ENCODE measurements at places on chromosomes 12 and 14. TPM values are rescaled to one million over a fixed set of nuclear protein-coding genes. Genes with fewer than 3 reads are reported as not detected.
A peak's percentile ranks its signal among the peaks of the same experiment; 100 is the strongest.

DNA sequence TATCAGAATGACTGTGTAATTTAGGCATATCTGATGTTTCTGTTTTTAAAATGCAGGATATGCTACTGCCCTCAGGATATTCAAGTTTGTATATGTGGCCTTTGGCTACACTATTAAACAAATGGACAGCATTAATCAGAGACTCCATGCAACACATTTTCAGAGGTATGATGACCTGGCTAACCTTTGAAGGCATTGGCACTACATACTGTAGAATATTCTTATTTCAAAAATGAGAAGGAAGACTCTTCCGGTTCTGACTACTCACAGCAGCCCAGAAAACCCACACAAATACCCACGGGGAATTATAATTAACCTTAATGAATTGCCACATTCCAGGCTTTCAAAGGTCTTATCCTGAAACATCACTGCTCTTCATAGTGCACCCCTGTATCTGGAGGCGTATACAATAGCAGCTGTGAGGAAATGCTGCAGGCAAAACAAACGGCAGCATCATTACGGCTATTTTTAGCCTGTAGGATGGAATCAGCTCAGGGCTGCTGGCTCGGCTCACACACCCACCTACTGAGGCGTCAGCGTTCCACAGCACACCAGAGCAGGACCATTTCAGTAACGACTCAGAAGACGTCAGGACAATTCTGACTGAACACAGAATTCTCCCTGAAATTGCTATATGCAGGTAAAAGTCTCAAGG lies 648.5 kb downstream of the RPS29 start:
- DNase-seq = no peak
- H3K27me3 ChIP-seq = no peaks in the 10 kb centered on the region
- H3K27ac ChIP-seq = no peak overlapping the region
- no peaks in the 10 kb centered on the region for H3K36me3 ChIP-seq
- H3K4me1 ChIP-seq = no peaks in the 10 kb centered on the region
- no peak overlapping the region for H3K4me3 ChIP-seq

GRCh38 chr12:115223991-115224390 lies 540.0 kb upstream of the TBX3 start:
- H3K36me3 ChIP-seq = no peaks in the 10 kb centered on the region
- no peak overlapping the region for H3K27ac ChIP-seq
- DNase-seq = no peak
- no peaks in the 10 kb centered on the region for H3K4me1 ChIP-seq
- H3K4me3 ChIP-seq = no peak overlapping the region
- H3K27me3 ChIP-seq = no peaks in the 10 kb centered on the region

GRCh38 chr14:67729072-67729885 lies 27.6 kb downstream of the RDH12 start:
- no peaks in the 10 kb centered on the region for H3K36me3 ChIP-seq
- H3K27me3 ChIP-seq = peaks cover 5% of the 10 kb centered on the region
- no peak overlapping the region for H3K4me3 ChIP-seq
- no peak overlapping the region for H3K27ac ChIP-seq
- no peaks in the 10 kb centered on the region for H3K4me1 ChIP-seq

DNA sequence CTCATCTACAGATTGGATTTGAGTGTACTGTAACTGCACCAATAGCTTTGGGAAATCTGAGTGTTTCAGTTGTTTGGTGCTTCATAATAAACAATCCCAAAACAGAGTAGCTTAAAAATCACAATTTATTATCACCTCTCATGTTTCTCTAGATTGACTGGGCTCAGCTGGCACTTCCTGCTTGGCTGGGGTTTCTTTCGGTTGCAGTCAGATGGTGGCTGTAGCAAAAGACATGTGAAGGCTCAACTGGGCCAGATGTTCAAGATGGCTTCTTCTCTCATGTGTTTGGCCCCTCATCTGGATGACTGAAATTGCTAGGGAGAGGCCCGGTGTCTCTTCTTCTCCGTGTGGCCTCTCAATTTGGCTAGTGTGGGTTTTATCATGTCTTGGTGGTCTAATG lies 12.1 kb upstream of the BMP4 start:
- H3K27ac ChIP-seq = no peak overlapping the region
- no peaks in the 10 kb centered on the region for H3K36me3 ChIP-seq
- no peak for DNase-seq
- H3K4me3 ChIP-seq = no peak overlapping the region
- peaks cover 28% of the 10 kb centered on the region for H3K27me3 ChIP-seq
- no peaks in the 10 kb centered on the region for H3K4me1 ChIP-seq

- H3K36me3 ChIP-seq = no peaks in the 10 kb centered on the region
- H3K27ac ChIP-seq = no peak overlapping the region
- H3K4me3 ChIP-seq = no peak overlapping the region
- peaks cover 2% of the 10 kb centered on the region for H3K27me3 ChIP-seq
Observed at GRCh38 chr12:96883571-96883970, 23.5 kb upstream of the NEDD1 start.

DNA sequence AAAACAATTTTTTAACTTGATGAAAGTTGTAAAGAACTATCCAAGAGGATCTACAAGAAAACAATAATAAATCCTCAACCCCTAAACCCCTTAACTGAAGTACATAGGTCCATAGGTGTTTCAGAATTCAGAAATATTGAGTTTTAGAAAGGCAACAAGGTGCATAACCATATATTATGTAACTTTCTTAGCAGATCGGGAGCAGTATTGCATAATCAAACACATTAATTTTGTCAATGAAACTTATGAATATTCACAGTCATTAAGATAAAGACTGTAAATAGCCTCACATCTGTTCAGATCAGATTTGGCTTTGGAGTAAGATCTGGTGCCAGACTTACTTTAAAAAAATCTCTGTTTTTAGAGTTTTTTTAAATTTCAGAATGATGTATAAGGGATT lies 647.1 kb upstream of the FLRT2 start:
- no peaks in the 10 kb centered on the region for H3K27me3 ChIP-seq
- H3K4me3 ChIP-seq = no peak overlapping the region
- no peaks in the 10 kb centered on the region for H3K36me3 ChIP-seq
- no peaks in the 10 kb centered on the region for H3K4me1 ChIP-seq

- H3K27ac ChIP-seq = no peak overlapping the region
- no peak for DNase-seq
- no peaks in the 10 kb centered on the region for H3K27me3 ChIP-seq
- no peak overlapping the region for H3K4me3 ChIP-seq
Observed at GRCh38 chr12:56205445-56205844, 16.2 kb upstream of the SMARCC2 start.

DNA sequence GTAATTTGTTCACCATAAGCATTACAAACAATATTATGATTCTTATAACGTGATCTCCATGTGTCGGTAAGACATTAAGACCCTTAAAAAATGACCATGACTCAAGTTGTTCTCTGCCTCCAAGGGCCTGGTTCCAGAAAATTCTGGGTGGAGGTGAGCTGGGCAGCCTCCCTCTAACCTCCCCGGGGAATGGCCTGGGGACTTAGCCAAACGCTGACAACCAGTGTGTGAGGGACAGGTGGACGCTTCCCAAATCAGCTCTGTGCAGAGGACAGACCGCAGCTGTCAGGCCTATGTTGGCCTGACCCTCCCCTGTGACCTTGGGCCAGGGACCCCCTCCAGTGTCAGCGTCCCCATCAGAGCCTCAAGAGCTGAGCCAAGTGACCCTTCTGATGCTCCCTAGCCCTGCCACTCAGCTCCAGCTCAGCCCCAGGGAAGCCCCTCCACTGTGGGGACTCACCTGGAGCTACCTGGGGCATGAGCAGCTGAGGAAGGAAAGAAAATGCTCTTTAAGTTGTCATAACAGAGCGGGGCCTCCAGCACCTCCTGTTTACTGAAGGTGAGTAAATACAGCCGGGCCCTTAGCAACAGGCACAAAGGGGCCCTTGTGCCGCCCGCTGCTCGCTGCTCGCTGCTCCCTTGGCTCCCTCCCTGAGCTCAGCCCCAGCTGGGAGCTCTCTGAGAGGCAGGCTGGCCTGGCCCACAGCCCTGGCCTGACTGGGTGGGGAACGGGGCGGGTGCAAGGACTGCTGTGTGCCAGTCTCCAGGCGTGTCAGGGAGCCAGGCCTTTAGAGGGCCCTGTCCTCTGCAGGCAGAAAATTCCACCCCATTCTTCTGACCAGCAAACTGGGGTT lies 116.6 kb downstream of the CALM1 start:
- no peaks in the 10 kb centered on the region for H3K36me3 ChIP-seq
- H3K4me3 ChIP-seq = no peak overlapping the region
- peaks cover 13% of the 10 kb centered on the region for H3K27me3 ChIP-seq
- no peak for DNase-seq
- no peak overlapping the region for H3K27ac ChIP-seq
- H3K4me1 ChIP-seq = no peaks in the 10 kb centered on the region

GRCh38 chr14:87784386-87784785 lies 208.6 kb downstream of the GALC start:
- no peaks in the 10 kb centered on the region for H3K27me3 ChIP-seq
- no peaks in the 10 kb centered on the region for H3K4me1 ChIP-seq
- DNase-seq = no peak
- H3K4me3 ChIP-seq = no peak overlapping the region
- H3K36me3 ChIP-seq = no peaks in the 10 kb centered on the region

GRCh38 chr12:67449591-67450052 lies 180.5 kb downstream of the CAND1 start:
- DNase-seq = peak; percentile 21
- peaks cover 52% of the 10 kb centered on the region for H3K4me1 ChIP-seq
- H3K27me3 ChIP-seq = peaks cover 14% of the 10 kb centered on the region

- H3K27ac ChIP-seq = no peak overlapping the region
- DNase-seq = no peak
- no peaks in the 10 kb centered on the region for H3K27me3 ChIP-seq
- peaks cover 13% of the 10 kb centered on the region for H3K4me1 ChIP-seq
- no peak overlapping the region for H3K4me3 ChIP-seq
Observed at GRCh38 chr12:118271183-118271582, 101.5 kb downstream of the TAOK3 start.

- H3K27ac ChIP-seq = no peak overlapping the region
- H3K4me3 ChIP-seq = no peak overlapping the region
- no peak for DNase-seq
- H3K27me3 ChIP-seq = no peaks in the 10 kb centered on the region
- H3K36me3 ChIP-seq = no peaks in the 10 kb centered on the region
Observed at GRCh38 chr14:34175574-34175973, 224.7 kb upstream of the EGLN3 start.

DNA sequence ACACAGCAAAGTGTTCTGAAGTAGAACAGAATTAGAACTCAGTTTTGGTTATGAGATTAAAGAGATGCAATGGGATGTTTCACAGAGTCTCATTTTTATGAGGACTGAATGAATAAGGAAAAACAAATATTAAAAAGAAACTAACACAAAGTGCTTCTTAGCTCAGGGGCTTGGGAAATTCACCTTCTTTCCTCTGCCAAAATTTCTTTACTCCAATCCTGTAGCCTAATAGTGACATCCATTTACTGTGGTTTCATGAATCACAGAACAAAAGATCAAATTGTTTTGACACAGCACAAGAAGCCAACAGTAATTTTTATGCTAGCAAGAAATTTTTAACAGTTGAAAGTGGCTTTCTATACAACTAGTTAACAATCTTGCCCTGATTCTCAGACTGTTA lies 37.7 kb downstream of the AREL1 start:
- no peaks in the 10 kb centered on the region for H3K4me1 ChIP-seq
- H3K27me3 ChIP-seq = no peaks in the 10 kb centered on the region
- H3K27ac ChIP-seq = no peak overlapping the region
- no peak for DNase-seq

GRCh38 chr14:85527445-85528035 lies 2.4 kb upstream of the FLRT2 start:
- no peak for DNase-seq
- H3K4me3 ChIP-seq = no peak overlapping the region
- no peak overlapping the region for H3K27ac ChIP-seq
- H3K27me3 ChIP-seq = peaks cover 42% of the 10 kb centered on the region
- peaks cover 13% of the 10 kb centered on the region for H3K4me1 ChIP-seq

GRCh38 chr12:76252031-76252430 lies 96.2 kb downstream of the BBS10 start:
- no peak overlapping the region for H3K27ac ChIP-seq
- no peak overlapping the region for H3K4me3 ChIP-seq
- no peaks in the 10 kb centered on the region for H3K36me3 ChIP-seq
- no peak for DNase-seq
- no peaks in the 10 kb centered on the region for H3K4me1 ChIP-seq

GRCh38 chr12:61757831-61758505 lies 502.2 kb upstream of the USP15 start:
- H3K4me1 ChIP-seq = no peaks in the 10 kb centered on the region
- no peak for DNase-seq
- no peaks in the 10 kb centered on the region for H3K36me3 ChIP-seq
- H3K4me3 ChIP-seq = no peak overlapping the region

- peaks cover 48% of the 10 kb centered on the region for H3K4me1 ChIP-seq
- H3K27me3 ChIP-seq = no peaks in the 10 kb centered on the region
- DNase-seq = peak; percentile 91
- peak overlapping the region; percentile 23 for H3K4me3 ChIP-seq
- peak overlapping the region; percentile 92 for H3K27ac ChIP-seq
- no peaks in the 10 kb centered on the region for H3K36me3 ChIP-seq
Observed at GRCh38 chr12:57899010-57899662, 42.2 kb upstream of the ATP23 start.

DNA sequence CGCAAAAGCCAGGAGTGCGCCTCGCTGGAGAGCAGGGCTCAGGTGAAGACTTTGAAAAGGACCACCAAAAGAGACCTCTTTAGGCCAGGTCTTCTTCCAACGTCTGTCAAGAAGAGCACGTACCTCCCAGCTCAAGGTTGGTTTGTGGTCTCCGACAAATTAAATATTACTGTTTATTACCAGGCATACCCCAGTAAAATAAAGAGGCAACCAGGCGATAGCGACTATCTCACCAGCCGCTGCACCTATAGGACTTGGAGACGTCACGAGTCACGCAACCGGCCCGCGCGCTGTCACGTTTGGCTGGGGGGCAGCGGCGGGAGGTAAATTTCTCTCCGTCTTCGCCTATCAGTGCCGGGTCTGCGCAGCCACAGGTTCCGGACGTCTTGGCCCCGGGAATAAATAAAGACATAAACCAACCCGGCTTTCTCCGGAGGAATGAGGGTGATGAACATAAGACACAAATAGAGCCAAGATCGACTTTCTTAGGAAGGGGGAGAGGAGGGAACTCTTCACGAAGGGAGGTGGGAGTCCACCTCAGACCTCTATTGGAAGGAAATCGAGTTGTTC lies 2.0 kb upstream of the TBX5 start:
- H3K27me3 ChIP-seq = peaks cover 83% of the 10 kb centered on the region
- no peak overlapping the region for H3K4me3 ChIP-seq
- H3K4me1 ChIP-seq = peaks cover 11% of the 10 kb centered on the region
- no peaks in the 10 kb centered on the region for H3K36me3 ChIP-seq
- H3K27ac ChIP-seq = no peak overlapping the region

GRCh38 chr12:47841501-47841900 lies 21.8 kb upstream of the HDAC7 start:
- peaks cover 30% of the 10 kb centered on the region for H3K4me1 ChIP-seq
- H3K4me3 ChIP-seq = no peak overlapping the region
- H3K36me3 ChIP-seq = peaks cover 33% of the 10 kb centered on the region
- H3K27ac ChIP-seq = peak overlapping the region; percentile 33

GRCh38 chr12:127984386-127985055 lies 282.4 kb upstream of the TMEM132C start:
- no peaks in the 10 kb centered on the region for H3K27me3 ChIP-seq
- H3K4me1 ChIP-seq = no peaks in the 10 kb centered on the region
- no peak for DNase-seq
- no peak overlapping the region for H3K27ac ChIP-seq
- no peak overlapping the region for H3K4me3 ChIP-seq

- peaks cover 5% of the 10 kb centered on the region for H3K4me1 ChIP-seq
- H3K4me3 ChIP-seq = no peak overlapping the region
- no peak overlapping the region for H3K27ac ChIP-seq
- no peak for DNase-seq
- no peaks in the 10 kb centered on the region for H3K27me3 ChIP-seq
Observed at GRCh38 chr12:32043928-32044549, 62.6 kb upstream of the BICD1 start.

The AKAP3 gene
- 2.8 TPM for total RNA-seq

The NANOG gene
- not detected for total RNA-seq

The KRT2 gene
- not detected for total RNA-seq

The ADAMTS20 gene
- not detected for total RNA-seq

The LRRC10 gene
- not detected for total RNA-seq

The MORN3 gene
- total RNA-seq = 2.0 TPM

Data from activated CD4-positive, alpha-beta T cell treated with anti-CD3 and anti-CD28 coated beads for 36 hours (primary cell).